Aorta (tissue), 5 donors: ENCODE measurements at places on chromosomes 5 and 9. TPM values are rescaled to one million over a fixed set of nuclear protein-coding genes. Genes with fewer than 3 reads are reported as not detected.
A peak's percentile ranks its signal among the peaks of the same experiment; 100 is the strongest.

DNA sequence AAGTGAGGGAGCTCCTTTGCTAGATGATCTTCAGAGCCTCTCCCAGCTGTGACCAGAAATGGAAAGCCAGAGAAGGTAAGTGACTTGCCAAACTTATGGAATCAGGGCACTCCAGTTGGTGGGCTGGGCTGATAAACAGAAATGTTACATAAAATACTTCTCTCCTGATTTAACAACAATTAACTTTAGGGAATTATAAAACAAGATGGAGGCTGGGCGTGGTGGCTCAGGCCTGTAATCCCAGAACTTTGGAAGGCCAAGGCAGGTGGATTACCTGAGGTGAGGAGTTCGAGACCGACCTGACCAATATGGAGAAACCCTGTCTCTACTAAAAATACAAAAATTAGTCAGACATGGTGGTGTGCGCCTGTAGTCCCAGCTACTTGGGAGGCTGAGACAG is 899 bp upstream of the MED10 start:
- no peak for DNase-seq
- H3K27ac ChIP-seq = no peak overlapping the region
- H3K4me3 ChIP-seq = no peak overlapping the region
- H3K36me3 ChIP-seq = peaks cover 2% of the 10 kb centered on the region
- H3K27me3 ChIP-seq = no peaks in the 10 kb centered on the region

- no peaks in the 10 kb centered on the region for H3K27me3 ChIP-seq
- DNase-seq = no peak
- H3K4me3 ChIP-seq = no peak overlapping the region
- no peaks in the 10 kb centered on the region for H3K4me1 ChIP-seq
- H3K27ac ChIP-seq = no peak overlapping the region
Measured at GRCh38 chr5:151378616-151379015, 31.3 kb upstream of the SLC36A2 start.

- no peak for DNase-seq
- H3K4me1 ChIP-seq = no peaks in the 10 kb centered on the region
- no peak overlapping the region for H3K4me3 ChIP-seq
- no peaks in the 10 kb centered on the region for H3K27me3 ChIP-seq
Measured at GRCh38 chr9:96884443-96884842, 30.1 kb upstream of the ZNF782 start.

- H3K4me1 ChIP-seq = no peaks in the 10 kb centered on the region
- DNase-seq = peak; percentile 64
- H3K4me3 ChIP-seq = no peak overlapping the region
- H3K27me3 ChIP-seq = no peaks in the 10 kb centered on the region
- H3K36me3 ChIP-seq = no peaks in the 10 kb centered on the region
Measured at GRCh38 chr5:1410156-1411014, 34.9 kb downstream of the SLC6A3 start.

GRCh38 chr9:123997665-123998277 is 13.8 kb upstream of the LHX2 start:
- no peaks in the 10 kb centered on the region for H3K27me3 ChIP-seq
- H3K4me1 ChIP-seq = no peaks in the 10 kb centered on the region
- peak; percentile 75 for DNase-seq
- H3K27ac ChIP-seq = no peak overlapping the region
- H3K36me3 ChIP-seq = no peaks in the 10 kb centered on the region
- no peak overlapping the region for H3K4me3 ChIP-seq

DNA sequence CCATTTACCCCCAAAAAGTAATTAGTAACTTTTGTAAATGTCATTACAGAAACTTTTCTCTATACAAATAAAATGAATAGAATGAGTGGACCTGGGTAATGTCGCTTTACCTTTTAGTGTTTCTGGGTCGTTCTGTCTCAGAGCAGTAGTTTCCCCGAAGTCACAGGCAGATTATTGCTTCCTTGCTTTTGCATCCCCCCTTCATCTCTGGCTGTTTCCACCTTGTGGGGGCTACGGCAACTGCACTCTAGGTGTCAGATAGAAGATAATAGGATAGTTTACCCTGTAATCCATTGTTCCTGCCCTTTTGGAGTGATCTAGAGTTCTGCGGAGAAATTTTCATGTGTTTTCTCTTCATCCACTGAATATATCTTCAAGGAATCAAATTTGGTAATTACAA is 68.7 kb downstream of the PRR16 start:
- no peak overlapping the region for H3K4me3 ChIP-seq
- H3K4me1 ChIP-seq = no peaks in the 10 kb centered on the region
- DNase-seq = no peak
- no peaks in the 10 kb centered on the region for H3K36me3 ChIP-seq

- H3K27me3 ChIP-seq = no peaks in the 10 kb centered on the region
- no peaks in the 10 kb centered on the region for H3K36me3 ChIP-seq
- H3K27ac ChIP-seq = no peak overlapping the region
- no peak for DNase-seq
- H3K4me3 ChIP-seq = no peak overlapping the region
- no peaks in the 10 kb centered on the region for H3K4me1 ChIP-seq
Measured at GRCh38 chr5:107322936-107323335, 347.8 kb downstream of the EFNA5 start.

- H3K27ac ChIP-seq = no peak overlapping the region
- H3K4me3 ChIP-seq = no peak overlapping the region
- H3K27me3 ChIP-seq = no peaks in the 10 kb centered on the region
- no peak for DNase-seq
- H3K36me3 ChIP-seq = no peaks in the 10 kb centered on the region
Measured at GRCh38 chr5:135120951-135121350, 86.9 kb upstream of the PITX1 start.

- DNase-seq = peak; percentile 48
- no peak overlapping the region for H3K27ac ChIP-seq
- no peaks in the 10 kb centered on the region for H3K4me1 ChIP-seq
- H3K36me3 ChIP-seq = no peaks in the 10 kb centered on the region
- H3K4me3 ChIP-seq = no peak overlapping the region
Measured at GRCh38 chr9:30944741-30945280, 1439.6 kb upstream of the ACO1 start.

GRCh38 chr9:68555437-68556150 is 14.9 kb upstream of the TMEM252 start:
- H3K4me1 ChIP-seq = no peaks in the 10 kb centered on the region
- H3K27ac ChIP-seq = no peak overlapping the region
- no peak overlapping the region for H3K4me3 ChIP-seq
- H3K36me3 ChIP-seq = no peaks in the 10 kb centered on the region
- H3K27me3 ChIP-seq = no peaks in the 10 kb centered on the region
- DNase-seq = no peak

GRCh38 chr9:78533500-78533899 is 236.6 kb downstream of the PSAT1 start:
- H3K36me3 ChIP-seq = no peaks in the 10 kb centered on the region
- H3K27ac ChIP-seq = no peak overlapping the region
- no peaks in the 10 kb centered on the region for H3K27me3 ChIP-seq

- no peaks in the 10 kb centered on the region for H3K36me3 ChIP-seq
- no peak overlapping the region for H3K4me3 ChIP-seq
- DNase-seq = no peak
Measured at GRCh38 chr5:33594006-33594405, 153.2 kb downstream of the TARS1 start.

- H3K36me3 ChIP-seq = no peaks in the 10 kb centered on the region
- no peak overlapping the region for H3K4me3 ChIP-seq
- no peaks in the 10 kb centered on the region for H3K27me3 ChIP-seq
- H3K4me1 ChIP-seq = peaks cover 2% of the 10 kb centered on the region
Measured at GRCh38 chr9:96874947-96875460, 20.7 kb upstream of the ZNF782 start.

DNA sequence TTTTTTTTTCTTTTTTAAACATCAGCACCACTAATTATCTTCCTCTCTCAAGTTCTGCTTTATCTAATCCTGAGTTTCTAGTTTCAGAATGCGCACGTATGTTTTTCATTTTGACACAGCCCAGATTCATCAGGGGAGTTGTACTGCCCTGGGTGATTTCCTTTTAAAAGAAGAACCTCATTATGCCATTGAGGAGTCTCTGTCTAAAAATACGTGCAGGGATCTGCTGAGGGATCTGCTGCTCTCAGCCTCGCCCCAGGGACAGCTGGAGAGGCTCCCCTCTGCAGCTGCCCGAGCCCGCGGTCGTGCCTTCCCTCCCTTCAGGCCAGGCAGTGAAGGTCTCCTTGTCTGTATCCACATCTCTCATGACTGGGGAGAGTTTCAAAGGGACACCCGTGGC is 273.1 kb downstream of the ARHGEF28 start:
- peaks cover 2% of the 10 kb centered on the region for H3K36me3 ChIP-seq
- DNase-seq = no peak
- H3K4me1 ChIP-seq = no peaks in the 10 kb centered on the region
- no peaks in the 10 kb centered on the region for H3K27me3 ChIP-seq
- H3K4me3 ChIP-seq = no peak overlapping the region
- H3K27ac ChIP-seq = no peak overlapping the region

GRCh38 chr5:132497488-132497997 is 7.0 kb upstream of the IRF1 start:
- H3K27me3 ChIP-seq = no peaks in the 10 kb centered on the region
- no peaks in the 10 kb centered on the region for H3K36me3 ChIP-seq
- peak overlapping the region; percentile 15 for H3K27ac ChIP-seq
- H3K4me3 ChIP-seq = no peak overlapping the region
- peak; percentile 91 for DNase-seq

DNA sequence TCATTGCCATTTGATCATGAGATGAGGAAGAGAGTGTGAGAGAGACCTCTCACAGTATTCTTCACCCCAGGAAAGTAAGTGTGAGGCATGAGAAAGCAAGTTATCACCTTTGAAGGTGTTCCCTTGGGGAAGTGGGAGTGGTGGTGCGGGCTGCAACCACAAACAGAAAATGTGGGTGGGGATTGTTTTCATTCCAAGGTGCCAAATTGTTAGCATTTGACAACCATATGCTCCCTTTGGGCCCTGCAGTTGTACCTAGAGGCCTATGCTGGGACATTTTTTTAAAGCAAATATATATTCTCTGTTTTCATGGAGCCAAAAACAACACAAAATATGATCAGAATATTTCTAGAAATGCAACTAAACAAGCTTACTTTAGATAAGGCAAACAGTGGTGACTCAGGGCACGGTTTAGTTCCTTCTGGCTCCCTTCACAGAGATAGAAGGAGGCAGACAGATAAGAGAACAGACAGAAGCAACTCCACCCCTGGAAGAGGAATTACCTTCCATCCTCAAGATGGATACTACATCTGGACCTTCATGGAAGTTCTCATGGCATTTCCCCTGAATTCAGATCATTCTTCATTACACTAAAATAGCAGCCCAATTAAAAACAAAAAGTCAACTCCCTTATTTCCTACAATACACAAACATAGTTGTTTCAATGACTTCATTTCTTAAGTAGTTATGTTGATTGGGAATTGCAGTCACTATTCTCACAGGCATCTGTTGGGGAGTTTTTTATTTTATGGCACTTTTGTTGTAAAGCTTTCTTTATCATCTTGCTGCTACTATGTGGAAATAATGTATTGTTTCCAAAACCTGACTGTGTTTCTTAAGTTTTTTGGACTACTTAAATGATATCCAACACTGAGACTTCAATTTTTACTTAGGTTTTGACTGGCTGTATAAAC is 416.6 kb downstream of the PLK2 start:
- H3K4me3 ChIP-seq = no peak overlapping the region
- no peaks in the 10 kb centered on the region for H3K4me1 ChIP-seq
- H3K27me3 ChIP-seq = no peaks in the 10 kb centered on the region
- DNase-seq = no peak
- no peak overlapping the region for H3K27ac ChIP-seq

DNA sequence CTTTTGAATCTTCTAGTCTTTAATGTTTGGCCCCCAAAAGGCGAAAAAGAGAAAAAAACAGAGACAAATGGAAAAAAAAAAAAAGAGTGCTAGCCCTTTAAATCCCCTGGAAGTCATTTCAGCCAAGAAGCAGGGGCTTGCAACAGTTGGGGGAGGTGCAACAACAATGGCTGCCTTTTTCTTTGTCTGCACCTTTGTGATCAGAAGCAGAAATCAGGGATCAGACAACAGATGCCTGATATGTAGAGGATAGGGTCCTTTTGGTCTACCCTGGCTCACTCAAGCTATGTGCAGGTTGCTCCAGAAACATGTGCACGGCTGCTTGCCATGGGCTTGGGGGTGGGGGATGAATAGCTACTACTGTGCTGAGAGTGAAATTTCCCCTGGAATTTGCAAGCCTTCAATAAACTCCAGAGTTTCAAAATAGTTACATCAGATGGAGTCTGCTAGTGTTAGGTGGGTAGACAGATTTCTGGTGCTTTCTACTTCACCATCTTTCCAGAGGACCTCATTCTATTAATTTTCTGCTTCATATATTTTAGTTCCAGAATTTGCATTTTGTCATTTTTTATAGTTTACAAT is 150.9 kb downstream of the FGF18 start:
- DNase-seq = no peak
- no peaks in the 10 kb centered on the region for H3K36me3 ChIP-seq
- H3K27me3 ChIP-seq = no peaks in the 10 kb centered on the region
- H3K27ac ChIP-seq = no peak overlapping the region

DNA sequence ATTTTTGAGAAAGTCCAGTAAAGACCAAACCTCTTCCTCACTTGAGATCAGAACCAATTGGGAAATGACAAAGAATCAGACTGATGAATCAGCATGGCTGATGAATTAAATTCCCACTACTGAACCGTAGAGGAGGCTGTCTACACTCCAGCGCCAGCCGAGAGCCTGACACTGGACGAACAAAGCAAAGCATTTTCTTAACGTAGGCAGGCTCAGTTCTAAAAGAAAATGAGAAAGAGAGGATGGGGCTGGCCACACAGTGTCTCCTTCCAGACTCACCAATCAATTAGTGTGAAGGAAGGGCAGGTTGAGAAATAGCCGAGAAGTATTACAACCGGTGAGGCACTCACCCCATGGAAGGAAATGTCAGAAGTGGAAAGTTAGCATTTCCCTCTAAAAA is 49.4 kb downstream of the ITGA1 start:
- H3K36me3 ChIP-seq = no peaks in the 10 kb centered on the region
- H3K4me1 ChIP-seq = peaks cover 1% of the 10 kb centered on the region
- H3K27ac ChIP-seq = peak overlapping the region; percentile 96
- no peak overlapping the region for H3K4me3 ChIP-seq
- DNase-seq = peak; percentile 71

DNA sequence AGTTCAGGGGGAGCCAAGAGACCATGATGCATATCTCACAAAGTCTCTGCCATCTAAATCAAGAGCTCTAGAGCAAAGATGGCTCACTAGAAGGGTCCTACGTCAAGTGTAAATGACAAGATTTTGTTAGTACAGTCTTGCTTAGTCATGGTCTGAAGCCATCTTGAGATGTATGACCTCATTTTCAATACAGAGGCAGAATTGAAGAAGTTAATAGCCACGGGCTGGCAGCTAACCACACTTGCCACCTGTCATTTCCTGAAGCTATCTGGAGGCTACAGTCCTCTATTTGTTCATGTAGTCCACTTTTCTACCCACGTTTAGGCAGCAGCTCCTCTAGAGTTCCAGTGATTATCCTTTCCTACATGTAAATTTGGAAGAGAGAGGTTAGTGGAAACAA is 231.7 kb upstream of the CDH12 start:
- no peaks in the 10 kb centered on the region for H3K27me3 ChIP-seq
- DNase-seq = no peak
- H3K27ac ChIP-seq = no peak overlapping the region
- no peaks in the 10 kb centered on the region for H3K36me3 ChIP-seq
- H3K4me1 ChIP-seq = no peaks in the 10 kb centered on the region
- H3K4me3 ChIP-seq = no peak overlapping the region

GRXCR2 gene
- total RNA-seq = not detected

KCNIP1 gene
- total RNA-seq = 0.42 TPM

SPATA31A3 gene
- total RNA-seq = not detected

STKLD1 gene
- total RNA-seq = not detected

ASPN gene
- 79.8 TPM for total RNA-seq

IER5L gene
- 28.3 TPM for total RNA-seq

FGF1 gene
- 24.4 TPM for total RNA-seq

FAM153A gene
- not detected for total RNA-seq
